ENCODE measurements at places on chromosomes 3 and 15. TPM values are rescaled to one million over a fixed set of nuclear protein-coding genes. Genes with fewer than 3 reads are reported as not detected.

- no peak overlapping the region for H3K27ac ChIP-seq
- no peaks in the 10 kb centered on the region for H3K27me3 ChIP-seq
- peaks cover 6% of the 10 kb centered on the region for H3K4me1 ChIP-seq
- no peak for DNase-seq
- H3K36me3 ChIP-seq, result peaks cover 5% of the 10 kb centered on the region
Observed at GRCh38 chr3:125437631-125438435, 62.7 kb upstream of the ZNF148 start.

DNA sequence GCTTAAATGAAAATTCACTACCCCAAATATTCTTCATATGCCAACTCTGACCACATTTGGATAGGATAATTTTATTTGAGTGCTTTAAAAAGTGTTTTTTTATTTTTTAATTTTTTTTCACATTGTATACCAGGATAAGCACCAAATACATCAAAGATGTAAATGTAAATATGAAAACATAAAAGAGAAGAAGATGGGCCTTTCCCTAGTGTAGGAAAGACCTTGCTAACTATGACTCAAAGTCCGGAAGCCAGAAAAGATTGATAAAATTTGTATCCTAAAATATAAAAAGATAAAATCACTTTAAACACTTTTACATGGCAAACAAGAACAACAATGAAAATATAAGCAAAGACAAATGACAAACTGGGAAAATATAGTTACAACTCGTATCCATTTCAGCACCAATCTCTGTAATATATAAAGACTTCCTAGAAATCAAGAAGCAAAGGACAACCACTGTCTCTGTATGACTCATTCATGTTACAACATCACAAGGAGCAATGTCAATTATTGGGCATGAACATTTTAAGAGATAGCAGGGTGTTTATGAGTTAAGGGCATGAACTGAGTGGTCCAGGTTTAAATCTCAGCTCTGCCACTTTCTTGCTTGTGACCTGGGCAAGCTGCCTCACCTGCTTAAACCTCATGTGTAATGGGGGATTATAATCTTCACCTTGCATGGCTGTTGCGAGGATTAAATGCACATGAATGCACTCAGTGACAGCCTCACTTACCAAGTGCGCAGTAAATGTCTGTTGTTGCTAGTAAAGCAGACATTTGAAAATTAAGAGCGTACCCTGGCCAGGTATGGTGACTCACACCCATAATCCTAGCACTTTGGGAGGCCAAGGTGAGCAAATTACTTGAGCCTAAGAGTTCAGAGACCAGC lies 25.3 kb upstream of the ARHGEF3 start:
- no peak for DNase-seq
- H3K36me3 ChIP-seq, result no peaks in the 10 kb centered on the region
- no peaks in the 10 kb centered on the region for H3K4me1 ChIP-seq

GRCh38 chr15:101052031-101052620 lies 133.0 kb downstream of the LRRK1 start:
- H3K4me3 ChIP-seq, result no peak overlapping the region
- DNase-seq, result peak; percentile 55
- no peaks in the 10 kb centered on the region for H3K4me1 ChIP-seq
- peaks cover 60% of the 10 kb centered on the region for H3K36me3 ChIP-seq
- H3K27ac ChIP-seq, result no peak overlapping the region

- no peaks in the 10 kb centered on the region for H3K36me3 ChIP-seq
- no peak for DNase-seq
- H3K4me3 ChIP-seq, result no peak overlapping the region
- no peaks in the 10 kb centered on the region for H3K4me1 ChIP-seq
- no peak overlapping the region for H3K27ac ChIP-seq
Observed at GRCh38 chr3:164186095-164186494, 892.2 kb downstream of the SI start.

DNA sequence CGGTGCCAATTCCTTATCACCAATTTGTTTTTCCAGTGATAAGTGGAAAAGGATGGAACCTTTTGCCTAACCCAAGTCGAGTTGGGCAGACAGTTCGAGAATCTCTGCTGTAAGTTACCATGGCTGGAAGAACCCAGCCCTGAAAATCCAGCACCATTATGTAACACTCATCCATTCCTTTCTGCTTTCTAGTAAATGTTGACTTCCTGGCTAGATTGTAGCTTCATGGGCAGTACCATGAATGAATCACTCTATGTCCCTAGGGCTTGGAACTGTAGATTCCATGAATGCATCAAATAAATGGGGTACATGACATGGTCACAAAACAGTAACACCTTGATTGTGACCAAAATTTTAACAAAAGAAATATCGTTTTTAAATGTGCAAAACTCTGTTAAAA lies 14.0 kb downstream of the CHCHD4 start:
- no peak overlapping the region for H3K27ac ChIP-seq
- no peak overlapping the region for H3K4me3 ChIP-seq
- no peaks in the 10 kb centered on the region for H3K4me1 ChIP-seq

DNA sequence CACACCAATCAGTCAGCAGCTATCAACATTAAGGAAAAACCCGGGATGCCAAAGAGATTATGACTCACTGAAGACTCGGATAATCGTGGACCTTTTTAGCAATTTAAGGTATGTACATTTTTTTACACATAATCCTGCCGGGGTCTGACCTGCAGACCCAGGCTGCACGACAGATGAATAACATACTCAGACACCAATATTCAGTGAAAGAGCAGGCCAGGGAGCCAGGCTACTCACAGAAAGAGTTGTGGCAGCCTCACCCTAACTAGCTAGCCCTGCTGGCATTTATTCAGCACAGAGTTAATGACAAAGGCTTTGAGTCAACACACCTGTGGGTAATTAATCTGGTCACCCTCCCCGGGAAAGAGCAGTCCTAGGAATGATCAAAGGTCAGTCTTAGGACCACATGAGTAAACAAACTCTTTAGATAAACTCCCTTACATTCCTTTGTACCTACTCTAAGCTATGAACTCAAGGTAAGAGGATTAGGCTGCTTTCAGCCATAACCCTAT lies 727.5 kb downstream of the TBL1XR1 start:
- H3K4me3 ChIP-seq, result no peak overlapping the region
- H3K36me3 ChIP-seq, result no peaks in the 10 kb centered on the region
- H3K27me3 ChIP-seq, result no peaks in the 10 kb centered on the region
- no peak overlapping the region for H3K27ac ChIP-seq
- no peak for DNase-seq
- no peaks in the 10 kb centered on the region for H3K4me1 ChIP-seq

DNA sequence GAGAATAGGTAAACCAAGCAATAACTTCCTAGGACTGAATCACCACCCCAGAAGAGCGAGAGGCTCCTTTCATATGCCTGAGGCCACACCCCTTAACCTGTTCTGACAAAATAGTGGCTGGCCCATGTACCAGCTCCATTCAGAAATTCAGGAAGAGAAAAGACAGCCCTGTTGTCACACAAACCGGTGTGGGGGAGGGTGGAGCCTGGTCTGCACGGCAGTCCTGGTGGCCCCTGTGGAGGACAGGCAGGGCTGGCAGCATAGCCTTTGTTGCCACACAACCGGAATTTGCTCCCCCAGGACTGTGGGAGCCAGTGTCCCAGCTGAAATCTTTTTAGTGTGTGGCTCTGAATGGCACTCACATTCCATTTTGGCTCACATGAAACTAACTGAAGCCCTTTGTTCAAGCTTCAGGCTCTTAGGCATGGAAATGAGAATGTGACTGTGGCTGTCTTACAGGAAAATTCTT lies 23.8 kb downstream of the RLBP1 start:
- H3K4me3 ChIP-seq, result no peak overlapping the region
- DNase-seq, result no peak
- H3K27me3 ChIP-seq, result no peaks in the 10 kb centered on the region
- H3K4me1 ChIP-seq, result peaks cover 36% of the 10 kb centered on the region
- peak overlapping the region; percentile 84 for H3K27ac ChIP-seq

- DNase-seq, result peak; percentile 91
- no peaks in the 10 kb centered on the region for H3K27me3 ChIP-seq
- H3K27ac ChIP-seq, result peak overlapping the region; percentile 40
- no peak overlapping the region for H3K4me3 ChIP-seq
- H3K4me1 ChIP-seq, result peaks cover 40% of the 10 kb centered on the region
Observed at GRCh38 chr15:41940441-41940857, 31.9 kb downstream of the EHD4 start.

- H3K27me3 ChIP-seq, result no peaks in the 10 kb centered on the region
- no peaks in the 10 kb centered on the region for H3K36me3 ChIP-seq
- H3K4me1 ChIP-seq, result peaks cover 15% of the 10 kb centered on the region
- H3K27ac ChIP-seq, result no peak overlapping the region
Observed at GRCh38 chr15:37764733-37765191, 169.7 kb upstream of the TMCO5A start.

- H3K27ac ChIP-seq, result no peak overlapping the region
- no peaks in the 10 kb centered on the region for H3K27me3 ChIP-seq
- H3K4me3 ChIP-seq, result no peak overlapping the region
- no peak for DNase-seq
- H3K4me1 ChIP-seq, result no peaks in the 10 kb centered on the region
Observed at GRCh38 chr3:57112206-57112605, 51.7 kb downstream of the SPATA12 start.

GRCh38 chr3:190014940-190015339 lies 105.8 kb downstream of the P3H2 start:
- no peak overlapping the region for H3K4me3 ChIP-seq
- no peak for DNase-seq
- peak overlapping the region; percentile 18 for H3K27ac ChIP-seq
- no peaks in the 10 kb centered on the region for H3K36me3 ChIP-seq
- H3K27me3 ChIP-seq, result no peaks in the 10 kb centered on the region

DNA sequence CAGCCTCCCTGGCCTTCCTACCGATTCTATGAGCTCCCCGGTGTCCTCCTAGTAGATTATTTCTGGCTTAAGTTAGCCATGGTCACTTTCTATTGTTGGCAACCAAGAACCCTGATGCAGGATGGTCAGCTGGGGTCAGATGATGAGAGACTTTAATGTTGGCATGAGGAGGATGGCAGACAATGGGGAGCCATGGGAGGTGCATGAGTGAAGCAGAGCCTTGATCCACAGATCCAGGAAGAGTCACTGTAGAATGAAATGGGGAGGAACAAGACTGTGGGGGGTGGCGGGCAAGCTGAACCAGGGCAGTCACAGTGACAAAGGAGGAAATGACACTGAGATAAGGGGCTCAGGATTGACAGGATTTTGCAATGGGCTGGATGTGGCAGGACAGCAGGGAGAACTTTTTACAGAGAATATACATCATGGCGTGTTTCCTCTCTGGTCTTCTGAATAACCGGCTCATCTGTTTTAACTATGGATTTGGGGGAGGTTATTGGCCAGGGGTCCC lies 60.9 kb downstream of the RPLP1 start:
- no peaks in the 10 kb centered on the region for H3K36me3 ChIP-seq
- no peak overlapping the region for H3K4me3 ChIP-seq
- peaks cover 9% of the 10 kb centered on the region for H3K27me3 ChIP-seq
- DNase-seq, result no peak

- H3K27ac ChIP-seq, result no peak overlapping the region
- no peaks in the 10 kb centered on the region for H3K27me3 ChIP-seq
- H3K4me3 ChIP-seq, result no peak overlapping the region
- no peak for DNase-seq
- no peaks in the 10 kb centered on the region for H3K36me3 ChIP-seq
Observed at GRCh38 chr3:140250010-140250855, 315.2 kb downstream of the CLSTN2 start.

GRCh38 chr3:191051037-191051436 lies 148.0 kb upstream of the OSTN start:
- H3K4me3 ChIP-seq, result no peak overlapping the region
- no peaks in the 10 kb centered on the region for H3K27me3 ChIP-seq
- DNase-seq, result no peak
- H3K36me3 ChIP-seq, result no peaks in the 10 kb centered on the region
- H3K4me1 ChIP-seq, result no peaks in the 10 kb centered on the region
- no peak overlapping the region for H3K27ac ChIP-seq

DNA sequence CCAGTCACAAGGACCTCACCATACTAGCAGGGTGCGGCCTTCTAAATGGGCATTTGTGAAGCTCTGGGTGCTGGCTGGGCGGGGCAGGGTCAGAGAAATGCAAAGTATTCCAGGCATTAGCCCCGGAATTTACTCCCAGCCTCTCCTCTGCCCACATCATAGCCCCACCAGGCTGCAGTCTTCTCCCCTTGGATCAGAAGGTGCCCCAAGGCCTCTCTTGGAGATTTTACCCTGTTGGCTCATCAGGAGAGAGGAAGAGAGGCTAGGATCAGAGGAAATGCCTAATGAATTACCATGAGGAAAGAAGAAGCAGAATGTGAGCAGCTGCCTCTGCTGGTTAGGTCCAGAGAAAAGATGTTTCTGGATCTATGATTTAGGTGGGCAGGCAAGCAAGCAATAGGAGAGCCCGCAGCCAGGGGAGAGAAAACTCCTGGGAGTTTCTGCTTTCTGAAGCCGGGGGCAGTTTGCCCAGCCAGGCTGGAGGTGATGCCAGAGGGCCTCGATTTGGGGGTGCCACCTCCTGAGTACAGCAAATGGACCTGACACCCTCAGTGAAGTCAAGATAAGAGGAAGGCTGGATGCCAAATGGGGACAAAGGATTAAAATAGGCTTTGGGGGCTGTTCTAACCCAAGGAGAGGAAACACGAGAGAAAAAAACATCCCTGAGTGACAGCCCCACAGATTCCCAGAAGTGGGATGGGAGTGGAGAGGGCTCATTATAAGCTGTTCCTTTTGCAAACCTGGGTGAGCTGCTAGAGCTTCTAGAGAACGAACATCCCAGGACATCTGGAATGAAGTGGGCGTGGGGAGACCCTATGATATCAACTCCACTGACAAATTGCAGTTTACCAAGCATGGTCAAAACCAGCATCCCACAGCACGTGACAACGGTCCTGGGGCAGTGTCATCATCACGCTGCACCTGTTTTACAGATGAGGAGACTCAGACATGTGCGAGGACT lies 65.4 kb downstream of the BDH1 start:
- H3K36me3 ChIP-seq, result no peaks in the 10 kb centered on the region
- peaks cover 38% of the 10 kb centered on the region for H3K4me1 ChIP-seq
- peak; percentile 84 for DNase-seq
- H3K27ac ChIP-seq, result peak overlapping the region; percentile 62
- no peak overlapping the region for H3K4me3 ChIP-seq
- no peaks in the 10 kb centered on the region for H3K27me3 ChIP-seq

- no peak overlapping the region for H3K27ac ChIP-seq
- DNase-seq, result peak; percentile 58
- peaks cover 2% of the 10 kb centered on the region for H3K4me1 ChIP-seq
- H3K36me3 ChIP-seq, result peaks cover 31% of the 10 kb centered on the region
Observed at GRCh38 chr3:88151358-88151757, 1.6 kb downstream of the C3orf38 start.

DNA sequence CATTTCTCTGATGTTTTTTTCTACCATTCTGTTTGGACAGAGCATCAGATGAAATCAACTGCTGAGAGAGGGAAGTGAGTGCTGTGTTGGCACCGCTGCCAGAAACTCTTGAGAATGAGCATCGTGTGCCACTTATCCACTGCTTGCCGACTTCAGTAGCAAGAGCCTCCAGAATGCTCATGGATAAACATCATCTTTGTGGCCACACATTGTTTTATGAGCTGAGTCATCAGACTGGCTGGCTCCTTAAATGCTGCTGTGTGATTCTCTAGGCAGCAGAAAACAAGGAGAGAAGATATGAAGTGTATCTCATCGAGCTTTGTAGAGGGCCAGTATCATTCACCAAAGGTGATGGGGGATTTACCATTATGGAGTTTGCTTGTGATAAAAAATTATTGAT lies 3.4 kb upstream of the DOCK3 start:
- DNase-seq, result peak; percentile 97
- H3K27me3 ChIP-seq, result peaks cover 37% of the 10 kb centered on the region
- H3K4me1 ChIP-seq, result peaks cover 19% of the 10 kb centered on the region
- no peak overlapping the region for H3K4me3 ChIP-seq
- H3K27ac ChIP-seq, result no peak overlapping the region

Gene EXD1
- not detected for total RNA-seq

Gene LRRIQ4
- total RNA-seq, result 0.29 TPM

Gene SCN11A
- total RNA-seq, result under 0.01 TPM

Gene GOLGA8J
- total RNA-seq, result 0.29 TPM

Gene CISH
- 1.2 TPM for total RNA-seq

Gene C2CD4A
- under 0.01 TPM for total RNA-seq

Gene SLC51B
- total RNA-seq, result not detected

Data from osteoblast (primary cell).